GM12878 (cell line): ENCODE measurements at places on chromosomes 1 and 21.

GRCh38 chr1:25477448-25478034, 46.8 kb downstream of the MACO1 start:
- no peak for DNase-seq

GRCh38 chr1:175885326-175885725, 141.9 kb upstream of the TNR start:
- DNase-seq, result no peak

- DNase-seq, result no peak
Measured at GRCh38 chr1:7298749-7299151, 472.3 kb upstream of the VAMP3 start.

- no peak for DNase-seq
Measured at GRCh38 chr1:207654320-207654719, 9.4 kb downstream of the CR1L start.

DNA sequence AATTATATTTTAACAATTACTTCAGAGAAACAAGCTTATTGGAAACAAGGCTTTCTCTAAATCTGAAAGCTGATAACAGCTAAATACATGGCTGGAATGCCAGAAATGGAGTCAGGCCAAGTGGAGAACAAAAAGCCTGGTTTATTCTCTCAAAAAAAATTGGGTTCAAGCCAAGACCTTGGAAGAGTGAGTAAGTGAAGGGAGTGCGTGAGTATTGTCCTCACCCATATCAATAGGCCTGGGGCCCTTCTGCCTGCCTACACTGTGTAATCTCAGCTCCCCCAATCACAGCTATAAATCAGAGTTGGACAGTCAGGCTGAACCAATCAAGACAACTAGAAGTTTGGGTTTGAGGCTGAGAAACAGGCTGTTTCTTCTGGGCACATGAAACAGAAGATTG, 7.4 kb downstream of the KYAT3 start:
- DNase-seq, result no peak

GRCh38 chr1:16241221-16241708, 4.3 kb upstream of the CPLANE2 start:
- no peak for DNase-seq

GRCh38 chr1:16124377-16125087, 31.3 kb downstream of the EPHA2 start:
- DNase-seq, result no peak

DNA sequence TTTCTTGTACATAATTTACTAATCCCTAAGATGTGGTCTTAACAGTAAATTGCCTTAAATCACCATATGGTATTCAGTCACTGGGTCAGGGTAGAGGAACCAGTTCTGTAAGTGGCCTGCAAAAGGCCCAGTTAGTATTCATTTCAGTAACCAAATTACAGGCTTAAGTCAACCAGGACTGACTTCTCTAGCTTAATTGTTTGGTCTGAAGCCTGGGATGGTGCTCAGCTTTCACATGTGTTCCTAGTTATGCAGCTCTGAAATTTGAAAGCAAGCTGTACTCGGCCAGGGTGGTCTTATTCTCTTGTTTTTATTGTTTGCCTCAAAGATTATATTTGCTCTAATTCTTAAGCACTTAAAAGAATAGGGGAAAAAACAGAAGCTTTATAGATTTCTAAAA, 144.6 kb downstream of the MAGI3 start:
- no peak for DNase-seq

GRCh38 chr21:21241391-21241790, 243.2 kb downstream of the NCAM2 start:
- DNase-seq, result no peak

- DNase-seq, result no peak
Measured at GRCh38 chr21:24023936-24024335, 1583.3 kb downstream of the MRPL39 start.

GRCh38 chr1:53134042-53134485, 8.4 kb downstream of the SLC1A7 start:
- no peak for DNase-seq

DNA sequence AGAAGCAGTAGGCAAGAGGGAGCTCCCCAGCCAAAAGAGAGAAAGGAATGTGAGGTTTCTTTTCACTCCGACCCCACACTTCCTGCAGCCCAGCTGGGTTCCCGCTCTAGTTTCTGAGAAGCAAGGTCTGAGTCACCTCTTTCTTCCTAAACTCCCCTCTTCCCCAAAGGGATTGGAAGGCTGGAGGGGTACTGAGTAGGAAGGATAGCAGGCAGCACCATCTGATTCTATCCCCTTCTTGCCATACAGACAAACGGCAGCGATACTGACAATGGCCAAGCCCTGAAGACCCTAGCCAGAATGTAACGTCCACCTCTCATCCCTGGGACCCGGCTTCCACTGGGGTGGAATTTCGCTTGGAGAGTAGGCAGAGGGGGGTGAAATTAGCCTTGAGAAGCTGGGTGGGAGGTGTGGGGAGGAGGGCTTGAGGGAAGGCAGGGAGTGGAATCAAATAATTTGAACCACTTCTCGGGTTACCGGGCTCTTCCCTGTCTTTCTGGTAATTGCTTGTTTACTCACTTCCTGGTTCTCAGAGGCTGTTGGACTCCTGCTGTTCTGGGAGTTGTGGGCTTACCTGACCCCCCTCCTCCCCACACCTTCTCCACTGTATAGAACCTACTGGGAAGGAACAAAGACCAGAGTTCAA, 13.2 kb downstream of the IER5 start:
- no peak for DNase-seq

- no peak for DNase-seq
Measured at GRCh38 chr1:89260566-89261255, 11.9 kb downstream of the GBP5 start.

DNA sequence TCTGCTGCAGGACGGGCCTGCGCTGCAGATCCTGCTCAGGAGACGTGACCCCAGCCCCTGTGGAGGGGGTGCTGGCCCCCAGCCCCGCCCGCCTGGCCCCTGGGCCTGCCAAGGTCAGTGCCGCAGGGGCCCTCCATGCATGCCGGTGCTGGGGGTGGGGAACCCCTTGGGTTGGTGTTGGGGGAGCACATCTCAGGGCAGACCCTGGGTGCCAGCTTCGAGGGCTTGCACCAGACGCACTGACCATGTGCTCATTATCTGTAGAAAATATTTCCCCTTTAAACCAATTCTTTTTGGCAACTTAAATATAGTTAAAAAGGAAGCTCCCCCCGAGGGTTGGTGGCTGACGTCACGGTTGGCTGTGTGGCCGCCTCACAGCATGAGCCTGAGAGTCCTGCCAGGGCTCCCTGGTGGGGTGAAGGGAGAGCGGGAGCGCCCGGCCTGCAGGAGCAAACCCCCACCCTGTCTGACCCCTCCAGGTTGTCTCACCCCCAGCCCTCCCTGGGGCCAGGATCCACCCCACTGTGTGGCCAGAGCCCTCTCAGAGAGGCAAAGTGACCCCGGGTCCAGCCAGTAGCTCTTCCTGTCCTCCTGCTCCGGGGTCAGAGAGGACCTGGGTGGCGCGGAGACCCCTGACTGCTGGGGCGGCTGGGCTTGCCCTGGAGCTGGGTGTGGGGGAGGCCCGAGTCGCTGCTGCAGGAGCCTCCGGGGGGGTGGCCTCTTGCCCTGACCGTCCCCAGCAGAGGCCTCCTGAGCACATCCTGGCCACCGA, 5.3 kb upstream of the PFKL start:
- DNase-seq, result no peak

- DNase-seq, result no peak
Measured at GRCh38 chr1:233998456-233998855, 94.0 kb downstream of the SLC35F3 start.

GRCh38 chr1:77966291-77966690, 12.6 kb downstream of the FUBP1 start:
- DNase-seq, result no peak

- no peak for DNase-seq
Measured at GRCh38 chr1:45552331-45552730, 1.7 kb downstream of the AKR1A1 start.

DNA sequence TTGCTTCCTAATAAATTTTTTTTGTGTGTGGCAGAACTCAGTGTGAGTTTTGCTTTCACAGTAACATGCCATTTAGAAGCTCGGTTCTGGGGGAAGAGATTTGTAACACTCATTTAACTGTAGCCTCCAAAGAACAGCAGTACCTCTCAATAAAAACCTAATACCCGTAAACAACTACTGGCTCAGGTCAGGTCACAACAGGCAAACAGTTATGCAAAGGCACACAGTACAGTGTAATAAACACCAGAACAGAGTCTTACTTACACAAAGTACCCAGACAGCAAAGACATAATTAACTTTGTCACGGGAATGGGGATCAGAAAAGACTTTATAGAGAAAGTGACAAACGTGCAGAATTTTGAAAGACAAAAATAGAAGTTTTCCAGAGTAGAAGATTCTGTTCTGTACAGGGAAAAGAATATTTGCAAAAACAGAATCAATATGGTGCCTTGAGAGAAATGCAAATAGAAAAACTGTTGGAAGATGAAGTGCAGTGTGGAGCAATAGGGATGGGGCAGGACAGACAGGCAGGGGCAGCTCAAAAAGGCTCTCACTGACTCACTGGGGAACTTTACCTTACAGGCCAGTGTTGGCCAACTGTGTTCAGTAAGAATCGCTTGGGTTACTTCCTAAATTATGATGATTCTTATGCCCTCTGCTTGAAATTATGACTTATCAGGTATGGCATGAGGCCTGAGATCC, 38.8 kb downstream of the EGLN1 start:
- DNase-seq, result no peak

DNA sequence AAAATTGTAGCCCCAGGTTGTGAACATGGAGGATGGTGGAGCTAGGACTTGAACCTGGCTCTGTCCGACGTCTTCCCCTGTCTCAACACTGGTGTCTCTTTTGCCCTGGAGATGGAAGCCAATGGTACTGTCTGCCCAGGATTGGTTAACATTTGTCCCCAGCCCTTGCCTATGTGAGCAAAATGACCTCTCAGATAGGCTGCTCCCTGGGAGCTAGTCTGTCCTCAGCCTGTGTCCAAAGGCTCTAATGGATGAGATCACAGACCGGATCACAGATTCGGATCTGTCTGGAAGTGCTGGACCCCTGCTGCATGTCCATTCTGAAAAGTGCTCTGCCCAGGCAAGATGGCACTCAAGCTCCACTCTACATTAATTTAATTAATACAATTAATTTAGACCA, 394.4 kb upstream of the VAMP3 start:
- no peak for DNase-seq

DNA sequence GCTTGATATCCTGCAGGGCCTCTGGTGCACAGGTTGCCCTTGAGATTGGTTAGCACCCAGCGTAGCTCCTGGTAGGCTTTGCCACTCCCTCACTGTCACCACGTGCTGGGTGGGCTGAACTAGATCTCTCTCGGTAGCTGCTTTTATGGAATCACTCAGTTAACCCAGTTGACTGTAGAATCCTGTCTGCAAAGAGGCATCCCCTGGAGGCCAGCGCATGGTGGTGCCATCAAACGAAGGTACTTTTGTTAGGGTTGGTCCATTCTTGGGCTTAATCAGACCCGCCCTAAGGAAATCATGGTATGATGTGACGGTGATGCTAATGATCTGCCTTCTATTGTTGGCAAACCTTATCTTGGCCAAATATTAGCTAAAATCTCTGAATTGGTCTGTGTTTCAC, 153.4 kb downstream of the GALNT2 start:
- DNase-seq, result no peak

- no peak for DNase-seq
Measured at GRCh38 chr1:175369696-175370095, 177.1 kb upstream of the KIAA0040 start.
